ENCODE measurements at places on chromosomes 3 and 15. TPM values are rescaled to one million over a fixed set of nuclear protein-coding genes. Genes with fewer than 3 reads are reported as not detected.

Gene RTF1
- total RNA-seq: 15.5 TPM

Gene CLDN16
- total RNA-seq: not detected

Gene NCKIPSD
- 25.9 TPM for total RNA-seq

Gene ROPN1B
- total RNA-seq: not detected

Gene MRAS
- total RNA-seq: 15.0 TPM

Gene CYP8B1
- not detected for total RNA-seq

Gene CRABP1
- not detected for total RNA-seq

Gene ZPLD1
- not detected for total RNA-seq

Gene SERINC4
- total RNA-seq: 0.15 TPM

Gene ICE2
- 14.6 TPM for total RNA-seq

Gene GABRR3
- not detected for total RNA-seq

Gene MAGEL2
- total RNA-seq: 0.84 TPM

Gene PGBD4
- total RNA-seq: 0.67 TPM

Gene QRICH1
- total RNA-seq: 53.5 TPM

Gene GTF2E1
- total RNA-seq: 8.0 TPM

Gene GALNT15
- total RNA-seq: 10.4 TPM

Gene CCR3
- total RNA-seq: not detected

Gene PLA2G4E
- not detected for total RNA-seq

Gene GOLGA8A
- 4.7 TPM for total RNA-seq

Gene TEX264
- 63.2 TPM for total RNA-seq

Gene CD86
- total RNA-seq: not detected

Gene MAP4
- total RNA-seq: 141 TPM

Gene KY
- not detected for total RNA-seq

Gene PPP1R14D
- total RNA-seq: not detected

Gene SLC12A1
- not detected for total RNA-seq

Gene C3orf85
- total RNA-seq: not detected

Gene ZNF501
- total RNA-seq: 2.2 TPM

Gene RLBP1
- total RNA-seq: not detected

Gene ACAN
- under 0.01 TPM for total RNA-seq

Gene GOLGA6D
- total RNA-seq: not detected

Gene SAMMSON
- total RNA-seq: not detected

Gene ACSBG1
- not detected for total RNA-seq

All from bronchus fibroblast of lung (primary cell).